ENCODE measurements at places on chromosomes 6 and 20. TPM values are rescaled to one million over a fixed set of nuclear protein-coding genes. Genes with fewer than 3 reads are reported as not detected.

LY6G6F gene
- total RNA-seq, result not detected

ZCCHC3 gene
- 21.8 TPM for total RNA-seq

GFOD1 gene
- total RNA-seq, result 1.4 TPM

NFATC2 gene
- 7.7 TPM for total RNA-seq

KIF3B gene
- 27.8 TPM for total RNA-seq

HLA-DRB1 gene
- total RNA-seq, result not detected

MTFR2 gene
- total RNA-seq, result 11.3 TPM

BMP6 gene
- total RNA-seq, result 14.8 TPM

AGPAT4 gene
- 5.4 TPM for total RNA-seq

DYNLT2 gene
- 0.59 TPM for total RNA-seq

CNBD2 gene
- total RNA-seq, result 5.3 TPM

UBD gene
- total RNA-seq, result 0.53 TPM

UBE2C gene
- total RNA-seq, result 230 TPM

LPIN3 gene
- 19.2 TPM for total RNA-seq

KIF6 gene
- 0.18 TPM for total RNA-seq

GPR6 gene
- not detected for total RNA-seq

ARFGEF3 gene
- 0.63 TPM for total RNA-seq

RHAG gene
- total RNA-seq, result not detected

PLCG1 gene
- 37.9 TPM for total RNA-seq

RALGAPA2 gene
- total RNA-seq, result 2.0 TPM

NRSN1 gene
- not detected for total RNA-seq

FAM209B gene
- total RNA-seq, result 0.28 TPM

RGS17 gene
- total RNA-seq, result 7.3 TPM

ASIP gene
- not detected for total RNA-seq

HRH3 gene
- total RNA-seq, result not detected

DNPH1 gene
- 87.3 TPM for total RNA-seq

C6orf132 gene
- 2.8 TPM for total RNA-seq

MAP3K4 gene
- total RNA-seq, result 13.1 TPM

LEMD2 gene
- 34.6 TPM for total RNA-seq

RAB5IF gene
- 224 TPM for total RNA-seq

CLIC5 gene
- total RNA-seq, result not detected

LAMA5 gene
- 400 TPM for total RNA-seq

TNFRSF6B gene
- 0.78 TPM for total RNA-seq

RBPJL gene
- not detected for total RNA-seq

PKHD1 gene
- not detected for total RNA-seq

CRIP3 gene
- total RNA-seq, result 0.11 TPM

AGER gene
- 1.4 TPM for total RNA-seq

FAXC gene
- total RNA-seq, result 6.3 TPM

OTOR gene
- total RNA-seq, result not detected

MRPS10 gene
- 39.3 TPM for total RNA-seq

EFCAB8 gene
- total RNA-seq, result not detected

ATAT1 gene
- total RNA-seq, result 6.2 TPM

PI16 gene
- total RNA-seq, result not detected

ECT2L gene
- not detected for total RNA-seq

CCN2 gene
- 221 TPM for total RNA-seq

CRISP2 gene
- total RNA-seq, result not detected

SEMG1 gene
- not detected for total RNA-seq

VNN1 gene
- total RNA-seq, result 0.03 TPM

MACROD2 gene
- 0.51 TPM for total RNA-seq

IRF4 gene
- total RNA-seq, result 0.24 TPM

SLC17A4 gene
- not detected for total RNA-seq

BNIP5 gene
- total RNA-seq, result 0.04 TPM

CGAS gene
- total RNA-seq, result 4.5 TPM

SIRPD gene
- total RNA-seq, result not detected

DEFB132 gene
- total RNA-seq, result not detected

CASS4 gene
- total RNA-seq, result 0.07 TPM

UST gene
- total RNA-seq, result 5.5 TPM

PBOV1 gene
- not detected for total RNA-seq

FAM162B gene
- 0.11 TPM for total RNA-seq
